ENCODE measurements at places on chromosomes 3 and 15.

GRCh38 chr3:18247776-18248310, 177.3 kb downstream of the SATB1 start:
- no peak for DNase-seq

DNA sequence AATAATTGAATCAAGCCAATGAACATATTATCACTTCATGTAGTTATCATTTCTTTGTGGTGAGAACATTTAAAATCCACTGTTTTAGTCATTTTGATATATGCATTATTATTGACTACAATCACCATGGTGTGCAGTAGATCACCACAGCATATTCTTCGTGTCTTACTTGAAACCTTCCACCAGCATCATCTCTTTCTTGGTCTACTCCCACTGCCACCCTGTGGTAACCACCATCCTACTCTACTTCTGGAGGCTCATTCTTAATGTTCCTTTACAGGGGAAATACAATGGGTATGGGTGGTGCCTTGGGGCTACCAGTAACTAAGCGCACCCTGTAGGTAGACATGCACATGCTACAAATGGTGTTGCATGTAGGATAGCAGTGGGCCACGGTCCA, 25.4 kb downstream of the PXK start:
- DNase-seq: no peak

DNA sequence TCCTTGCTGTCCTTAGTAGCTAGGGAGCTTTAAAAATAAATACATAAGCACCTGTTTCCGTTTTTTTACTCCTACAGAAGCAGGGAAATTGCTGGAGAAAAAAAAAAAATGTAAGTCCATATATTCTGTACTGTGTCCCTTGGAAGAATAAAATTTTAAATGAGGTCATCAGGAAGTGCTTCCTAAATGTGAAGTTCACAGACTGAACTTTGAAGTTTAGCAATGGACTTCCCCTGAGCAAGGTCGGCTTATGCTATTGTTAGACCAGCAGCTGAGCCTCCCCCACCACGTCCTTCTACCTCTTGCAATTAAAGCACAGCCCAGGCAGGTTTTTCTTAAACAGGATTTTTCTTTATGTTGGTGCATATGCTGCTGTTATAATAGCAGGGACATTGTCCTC, 26.3 kb downstream of the LIPC start:
- DNase-seq: no peak

DNA sequence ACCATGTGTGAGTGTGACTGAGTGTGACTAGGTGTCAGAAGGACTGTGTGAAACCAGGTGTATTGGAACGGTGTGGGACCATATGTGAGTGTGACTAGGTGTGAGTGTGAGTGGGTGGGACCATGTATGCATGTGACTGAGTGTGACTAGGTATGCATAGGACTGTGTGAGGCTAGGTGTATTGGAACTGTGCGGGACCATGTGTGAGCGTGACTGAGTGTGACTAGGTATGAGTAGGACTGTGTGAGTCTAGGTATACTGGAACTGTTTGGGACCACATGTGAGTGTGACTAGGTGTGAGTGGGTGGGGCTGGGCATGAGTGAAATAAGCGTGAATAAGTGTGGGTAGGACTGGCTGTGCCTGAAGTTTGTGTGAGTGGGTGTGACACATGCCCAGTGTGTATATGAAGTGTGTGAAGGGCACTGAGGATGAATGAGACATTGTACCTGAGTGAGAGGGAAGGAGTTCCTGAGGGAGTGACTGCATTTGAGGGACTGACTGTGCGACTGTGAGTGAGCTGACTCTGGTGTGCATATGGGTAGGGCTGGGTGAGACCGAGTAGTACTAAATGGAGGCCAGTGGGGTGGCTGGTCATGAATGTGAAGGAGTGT, 247.0 kb upstream of the CCDC54 start:
- DNase-seq: no peak

- DNase-seq: no peak
These were observed 258.6 kb downstream of the TIGIT start for GRCh38 chr3:114552527-114552812.

- DNase-seq: peak; percentile 65
These were observed 17.3 kb downstream of the C3orf18 start for GRCh38 chr3:50550079-50550736.

DNA sequence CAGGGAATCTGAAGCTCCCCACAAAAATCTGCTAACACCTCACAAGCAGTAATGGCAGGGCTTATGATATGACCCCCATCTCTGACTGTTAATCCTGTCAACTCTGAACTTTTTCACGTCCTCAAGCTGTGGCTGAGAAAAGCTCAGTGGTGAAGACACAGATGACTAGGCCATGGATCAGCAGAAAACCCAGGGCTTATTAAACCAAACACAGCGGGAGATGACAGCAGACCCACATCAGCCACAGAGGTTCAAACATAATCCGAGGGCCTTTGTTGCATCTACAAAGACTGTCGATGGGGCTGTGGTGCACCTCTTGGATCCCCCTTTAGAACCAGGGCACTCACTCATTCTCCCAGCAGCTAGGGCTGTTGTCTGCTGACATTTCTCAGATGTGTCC, 50.4 kb downstream of the GLB1 start:
- no peak for DNase-seq

- DNase-seq: no peak
These were observed 1.0 kb upstream of the SLTM start for GRCh38 chr15:58934521-58934920.

- no peak for DNase-seq
These were observed 1.1 kb downstream of the PLSCR2 start for GRCh38 chr3:146468234-146468633.

GRCh38 chr3:177725165-177725564, 527.9 kb upstream of the TBL1XR1 start:
- no peak for DNase-seq

- no peak for DNase-seq
These were observed 83.4 kb downstream of the ATP1B3 start for GRCh38 chr3:141959589-141960554.

DNA sequence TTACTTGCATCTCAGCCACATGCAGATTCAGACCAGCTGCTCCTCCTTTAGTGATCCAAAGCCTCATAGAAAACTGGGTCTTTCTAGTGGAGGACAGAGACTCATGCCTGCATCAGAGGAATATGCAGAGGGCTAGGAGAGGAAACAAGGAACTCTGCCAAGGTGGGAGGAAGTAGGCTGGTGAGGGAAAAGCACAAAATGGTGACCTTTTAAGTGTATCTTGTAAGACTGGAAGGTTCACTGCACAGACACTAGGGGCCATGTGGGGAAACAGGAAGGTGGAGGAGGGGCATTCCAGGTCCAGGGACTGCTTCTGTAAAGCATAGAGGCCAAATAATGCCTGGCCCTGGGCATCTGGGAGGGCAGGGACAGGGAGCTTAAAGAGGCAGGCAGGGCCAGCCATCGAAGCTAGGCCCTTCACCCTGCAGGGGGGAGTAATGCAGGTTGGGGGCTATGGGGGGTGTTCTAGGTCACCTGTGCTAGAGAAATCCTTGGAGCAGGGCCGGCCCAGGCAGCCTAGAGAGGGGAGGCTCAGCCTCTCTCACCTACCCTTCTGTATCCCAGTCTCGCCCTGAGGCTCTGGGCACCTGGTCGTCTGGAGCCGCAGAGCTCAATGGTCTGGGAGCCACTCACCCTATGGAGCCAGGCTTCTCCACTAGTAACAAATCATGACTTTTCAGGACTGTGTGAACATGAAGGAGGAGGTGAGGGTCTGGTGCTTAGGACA, 117.7 kb downstream of the DNAJB8 start:
- no peak for DNase-seq

- DNase-seq: no peak
These were observed 146.2 kb upstream of the SEMA6D start for GRCh38 chr15:47570881-47571640.

GRCh38 chr3:165196577-165197480, 645 bp upstream of the SLITRK3 start:
- no peak for DNase-seq

- no peak for DNase-seq
These were observed 192.7 kb downstream of the ROBO2 start for GRCh38 chr3:77232557-77232956.

GRCh38 chr3:195839260-195840010, 27.7 kb upstream of the MUC4 start:
- DNase-seq: no peak

DNA sequence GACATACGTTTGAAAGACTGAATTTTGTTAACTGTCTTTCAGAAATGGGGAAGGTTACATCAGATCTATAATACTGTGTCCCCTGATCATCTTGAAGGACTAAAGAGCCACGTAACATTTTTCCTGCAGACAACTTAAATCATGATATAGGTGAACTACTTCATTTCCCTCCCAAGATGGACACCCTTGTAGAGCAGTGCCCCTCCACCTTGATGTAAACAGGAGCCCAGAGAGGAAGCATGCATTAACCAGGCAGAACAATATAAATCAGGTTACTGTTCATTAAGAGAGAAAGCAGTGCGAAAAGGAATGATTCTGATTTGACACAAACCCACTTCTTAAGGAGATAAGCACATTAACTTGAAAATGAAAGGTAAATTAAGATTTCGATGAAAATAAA, 36.1 kb downstream of the USP3 start:
- DNase-seq: no peak

GRCh38 chr15:91219206-91219605, 119.1 kb downstream of the SV2B start:
- no peak for DNase-seq

- DNase-seq: no peak
These were observed 252.6 kb downstream of the FOXP1 start for GRCh38 chr3:71330909-71331308.

DNA sequence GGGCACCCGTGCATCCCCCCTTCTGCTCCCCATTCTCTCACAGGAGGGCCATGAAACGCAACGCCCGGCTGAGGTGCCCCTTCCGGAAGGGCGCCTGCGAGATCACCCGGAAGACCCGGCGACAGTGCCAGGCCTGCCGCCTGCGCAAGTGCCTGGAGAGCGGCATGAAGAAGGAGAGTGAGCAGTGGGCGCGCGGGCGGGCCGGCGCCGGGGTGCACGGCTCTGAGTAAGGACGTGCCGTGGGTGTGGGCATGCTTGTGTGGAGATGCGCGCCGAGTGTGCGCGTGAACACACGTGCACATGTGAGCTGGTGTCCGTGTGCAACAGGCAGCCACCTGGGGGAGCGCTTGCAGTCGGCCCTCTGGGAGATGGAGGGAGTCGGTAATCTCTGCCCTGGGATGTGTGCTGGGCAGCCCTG, 28.1 kb downstream of the NR1I2 start:
- peak; percentile 34 for DNase-seq

GRCh38 chr15:62938825-62939224, 103.7 kb upstream of the TPM1 start:
- no peak for DNase-seq

DNA sequence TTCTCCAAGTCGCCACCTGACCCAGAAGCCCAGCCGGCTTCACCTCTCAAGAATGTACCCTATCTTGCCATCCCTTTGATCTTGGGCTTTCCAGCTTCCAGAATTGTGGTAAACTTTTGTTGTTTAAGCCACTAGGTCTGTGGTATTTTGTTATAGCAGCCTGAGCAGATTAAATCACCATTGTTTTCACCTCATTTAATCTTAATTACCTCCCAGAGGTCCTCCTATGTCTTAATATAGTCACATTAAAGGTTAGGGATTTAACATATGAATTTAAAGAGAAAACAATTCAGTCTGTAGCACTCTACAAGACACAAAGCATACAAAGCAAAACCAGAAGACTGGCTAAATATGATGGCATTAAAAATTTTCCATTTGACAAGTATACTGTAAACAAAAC, 123.4 kb upstream of the CADM2 start:
- DNase-seq: no peak

DNA sequence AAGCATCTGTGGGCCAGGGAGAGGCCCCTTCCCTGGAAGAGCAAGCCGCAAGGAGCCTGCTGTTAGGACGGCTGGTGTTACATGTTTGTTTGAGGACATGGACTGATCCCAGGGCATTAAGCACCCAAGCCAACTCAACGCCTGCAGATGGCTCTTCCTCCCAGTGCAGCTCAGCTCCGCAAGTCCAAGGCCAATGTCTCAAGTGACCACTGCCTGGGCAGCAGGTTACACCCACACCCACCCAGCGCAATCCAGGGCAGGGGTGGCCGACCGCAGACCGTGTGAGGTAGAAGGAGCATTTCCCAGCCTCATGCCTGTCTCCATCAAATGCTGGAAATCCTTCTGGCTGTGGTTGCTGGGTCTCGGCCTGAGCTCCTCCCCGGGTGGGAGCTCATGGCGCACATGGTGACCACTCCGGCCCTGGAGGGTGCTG, 14.5 kb downstream of the GP5 start:
- no peak for DNase-seq

DNA sequence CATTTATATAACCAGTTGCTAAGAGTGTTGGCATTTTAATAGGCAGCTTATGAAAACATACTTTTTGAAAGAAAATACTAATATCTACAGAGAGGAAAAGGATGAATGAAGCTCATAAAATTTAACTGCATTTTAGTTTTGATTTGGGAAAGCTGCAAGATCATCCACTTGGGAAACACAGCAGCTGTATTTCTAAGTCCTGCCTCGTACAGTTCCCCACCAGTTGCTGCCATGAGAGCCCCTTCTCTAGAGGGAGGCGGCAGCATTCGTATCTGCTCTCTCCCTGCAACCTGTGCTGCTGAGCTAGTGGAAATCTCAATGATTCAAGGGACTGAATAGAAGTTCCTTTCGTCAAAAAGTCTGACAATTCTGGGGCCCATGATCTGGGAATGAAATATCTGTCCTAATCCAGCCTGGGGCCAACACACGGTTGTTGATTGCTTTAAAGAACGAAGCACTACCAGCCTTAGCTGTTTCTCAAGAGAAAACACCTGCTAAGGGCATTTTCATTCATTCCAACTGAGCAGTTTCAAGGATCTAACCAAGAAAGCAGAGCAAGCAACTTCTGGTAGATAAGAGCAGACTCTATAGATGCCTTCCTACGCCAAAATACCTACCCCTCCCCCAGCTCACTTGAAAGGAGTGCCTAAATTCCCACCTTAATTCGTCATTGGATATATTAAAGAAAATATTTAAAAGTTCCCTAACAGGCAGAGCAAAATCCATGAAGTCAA, 223.7 kb downstream of the MAGI1 start:
- no peak for DNase-seq

- DNase-seq: no peak
These were observed 257.7 kb upstream of the PROK2 start for GRCh38 chr3:72042397-72043203.

GRCh38 chr3:33132019-33132360, 18.2 kb downstream of the CRTAP start:
- DNase-seq: no peak

- no peak for DNase-seq
These were observed 374.0 kb upstream of the CBLB start for GRCh38 chr3:106242781-106243180.

GRCh38 chr3:53841296-53841695, 4.9 kb downstream of the CHDH start:
- no peak for DNase-seq

DNA sequence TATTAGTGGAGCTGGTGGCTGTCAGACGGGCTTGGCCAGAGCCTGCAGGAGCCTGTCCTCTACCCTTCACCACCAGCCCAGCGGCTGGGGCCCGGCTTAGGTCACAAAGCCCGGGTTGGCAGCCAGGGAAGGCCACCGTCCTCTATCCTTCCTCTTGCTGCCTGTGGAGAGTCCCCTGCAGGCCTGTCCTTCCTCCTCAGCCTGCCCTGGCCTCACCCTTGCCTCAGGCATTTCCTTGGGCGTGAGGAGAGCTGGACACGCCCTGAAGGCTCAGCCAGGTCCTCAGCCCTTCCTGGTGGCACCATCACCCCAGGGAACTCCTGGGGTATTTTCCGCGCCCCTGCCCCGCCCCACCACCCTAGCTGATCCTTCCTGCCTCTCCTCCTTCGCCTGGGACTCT, 7.7 kb downstream of the CHAC1 start:
- DNase-seq: no peak

All from stimulated activated CD4-positive, alpha-beta T cell treated with anti-CD3 and anti-CD28 coated beads, Interleukin-2, amount 100 ng/mL, for 48 hours (primary cell).